ENCODE measurements at places on chromosomes 1 and 21.

- no peak for DNase-seq
Observed at GRCh38 chr1:94092210-94092613, 28.7 kb downstream of the ABCA4 start.

- no peak for DNase-seq
Observed at GRCh38 chr1:52530563-52531144, 22.2 kb downstream of the TUT4 start.

GRCh38 chr1:223322868-223323267 lies 41.1 kb downstream of the SUSD4 start:
- no peak for DNase-seq

GRCh38 chr1:192438737-192439136 lies 121.9 kb downstream of the RGS21 start:
- DNase-seq = no peak

DNA sequence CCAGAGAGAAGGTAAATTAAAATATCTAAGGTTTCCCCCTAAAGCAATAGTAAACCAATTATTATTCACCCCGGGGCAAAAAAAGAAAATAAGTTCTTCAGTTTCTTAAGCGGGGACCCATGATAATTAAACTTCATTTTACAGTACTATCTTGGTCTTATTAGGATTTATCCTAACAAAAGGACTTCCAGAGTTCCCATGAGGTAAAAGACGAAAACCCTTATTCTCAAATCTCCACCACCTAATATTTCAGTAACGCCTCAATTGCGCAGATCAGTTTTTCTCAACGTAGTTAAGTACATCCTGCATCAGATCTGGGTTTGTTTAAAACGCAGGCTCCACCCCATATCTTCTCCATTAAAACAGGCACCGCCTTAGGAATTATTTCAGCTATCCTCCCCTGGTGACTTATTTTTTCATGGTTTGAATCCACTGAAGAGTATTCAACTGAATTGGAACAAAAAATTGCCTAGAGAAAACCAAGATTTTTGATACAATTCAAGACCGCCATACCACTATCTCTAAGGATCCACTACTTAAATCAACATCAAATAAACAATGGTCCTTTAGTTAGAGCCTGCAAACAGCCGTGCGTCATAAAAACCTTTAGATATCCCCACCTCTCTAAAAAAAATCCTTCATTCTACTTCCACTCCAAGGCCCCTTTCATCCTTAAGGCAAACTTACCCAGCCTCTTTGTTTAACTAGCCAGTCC lies 1.7 kb downstream of the MCL1 start:
- no peak for DNase-seq

- DNase-seq = no peak
Observed at GRCh38 chr1:89548122-89548857, 23.7 kb downstream of the LRRC8B start.

GRCh38 chr1:167488786-167489185 lies 29.5 kb downstream of the CD247 start:
- peak; percentile 68 for DNase-seq

GRCh38 chr1:201662646-201663045 lies 123.7 kb downstream of the NAV1 start:
- DNase-seq = no peak

DNA sequence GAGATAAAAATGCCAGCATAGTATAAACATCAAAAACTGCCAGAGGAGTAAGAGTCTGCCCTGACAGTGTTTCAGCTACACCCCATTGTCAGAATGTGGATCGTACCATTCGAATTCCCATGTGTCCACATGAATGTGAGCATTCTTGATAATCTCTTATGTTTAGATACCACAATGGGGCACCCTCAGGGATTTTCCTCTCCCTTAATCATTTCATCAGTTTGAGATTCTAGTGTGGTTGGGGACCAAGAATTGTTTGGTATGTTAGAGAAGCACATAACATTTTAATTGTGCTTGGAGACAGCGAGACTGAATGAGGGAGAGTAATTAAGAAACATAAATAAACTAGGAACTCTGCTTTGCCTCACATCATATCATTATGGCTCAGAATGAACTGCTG lies 120.2 kb downstream of the ZC3H11B start:
- no peak for DNase-seq

Data from H7 (cell line).